ENCODE measurements at places on chromosomes 12 and 14.
A peak's percentile ranks its signal among the peaks of the same experiment; 100 is the strongest.

DNA sequence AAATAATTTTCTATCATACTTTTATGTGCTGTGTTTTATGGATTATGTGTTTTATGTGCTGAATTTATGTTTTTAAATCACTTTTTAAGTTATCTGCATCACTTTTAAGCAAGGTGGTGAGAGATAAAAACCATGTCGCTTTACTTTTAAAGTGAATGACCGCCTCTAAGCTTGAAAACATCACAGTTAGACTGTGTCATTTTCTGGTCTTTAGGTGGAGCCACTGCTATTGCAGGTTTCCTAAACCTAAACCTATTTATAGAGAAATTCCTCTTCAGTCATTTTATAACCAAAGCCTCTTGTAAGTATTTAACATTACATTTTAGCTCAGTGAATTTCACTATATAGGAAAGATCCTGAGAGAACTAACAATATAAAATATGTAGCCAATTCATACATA, 21.0 kb upstream of the MDM2 start:
- no peak for DNase-seq

GRCh38 chr12:12704593-12705230, 8.7 kb upstream of the GPR19 start:
- peak; percentile 58 for DNase-seq

DNA sequence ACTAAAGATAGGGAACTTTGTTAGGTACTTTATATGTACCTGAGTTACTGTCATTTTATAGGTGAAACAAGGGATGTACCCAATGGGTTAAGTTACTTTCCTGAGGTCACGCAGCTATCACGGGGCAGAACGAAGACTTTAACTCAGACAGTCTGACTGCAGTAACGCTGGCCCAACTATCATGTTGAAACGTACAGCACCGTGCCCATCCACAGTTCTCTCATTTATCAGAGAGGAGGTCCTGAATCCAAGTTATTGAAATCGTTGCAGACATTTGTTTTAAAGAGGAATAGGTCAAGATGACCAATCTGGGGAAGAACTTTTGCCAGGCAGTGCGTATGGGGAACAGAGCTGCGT, 587 bp upstream of the C12orf75 start:
- no peak for DNase-seq

DNA sequence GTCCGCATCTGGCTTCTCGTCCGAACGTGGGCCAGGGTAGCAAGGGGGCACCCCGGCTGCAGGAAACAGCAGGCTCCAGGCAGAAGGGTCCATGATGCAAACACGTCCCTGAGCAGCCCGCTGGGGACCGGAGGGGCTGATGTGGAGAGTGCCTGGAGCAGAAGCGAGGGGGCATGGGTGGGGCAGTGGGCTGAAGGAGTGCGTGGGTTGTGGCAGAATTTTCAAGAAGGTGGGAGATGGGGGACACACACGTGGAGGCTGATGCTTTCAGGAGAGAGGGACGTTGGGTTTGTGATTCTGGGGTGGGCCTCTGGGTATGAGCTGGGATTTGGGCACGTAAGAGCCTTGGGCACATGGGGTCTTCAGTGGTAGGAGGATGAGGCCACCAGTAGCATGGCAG, 45.6 kb upstream of the DLK1 start:
- DNase-seq = no peak

GRCh38 chr14:103628221-103628683, 759 bp upstream of the KLC1 start:
- peak; percentile 72 for DNase-seq

Measured in CD4-positive, alpha-beta T cell treated with Interleukin-1 beta for 1 hour (primary cell).